Right kidney (tissue), 9 donors: ENCODE measurements at places on chromosomes 7 and 10.

GRCh38 chr10:45375716-45376231 lies 1.8 kb downstream of the ALOX5 start:
- no peak for DNase-seq

- DNase-seq, result no peak
Observed at GRCh38 chr7:77727936-77728701, 31.9 kb downstream of the RSBN1L start.

GRCh38 chr10:5404208-5405041 lies at the start of gene TUBAL3:
TSS of gene TUBAL3 (minus strand) at chr10:5404828. CDS start at chr10:5404792, 36 bp downstream.
- no peak for DNase-seq

DNA sequence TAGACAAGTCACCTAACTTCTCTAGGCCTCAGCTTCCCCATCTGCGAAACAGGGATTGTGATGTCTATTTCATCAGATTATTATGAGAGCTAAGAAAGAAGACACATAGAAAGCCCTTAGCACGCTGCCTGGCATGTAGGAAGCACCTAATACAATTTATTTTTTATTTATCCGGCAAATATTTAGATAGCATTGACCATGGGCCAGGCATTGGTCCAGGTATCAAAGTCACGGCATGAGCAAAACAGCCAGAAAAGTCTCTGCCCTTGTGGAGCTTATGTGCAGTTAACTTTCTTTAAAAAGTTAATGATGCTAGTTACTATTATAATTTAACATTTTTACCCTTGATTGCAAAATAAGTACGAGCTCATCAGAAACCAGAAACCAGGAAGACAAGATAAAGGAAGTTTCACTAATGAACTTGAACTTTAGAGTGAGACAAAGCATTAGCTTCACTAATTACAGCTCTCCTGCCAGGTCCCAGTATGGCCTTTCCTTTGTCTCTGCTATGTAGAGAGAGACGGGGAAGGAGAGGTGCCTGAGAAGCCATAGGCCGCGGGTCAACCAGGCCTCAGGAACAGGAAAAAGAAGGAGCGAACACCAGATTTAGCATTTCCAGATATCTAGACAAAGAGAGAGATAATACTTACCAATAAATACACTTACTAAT lies 139.5 kb upstream of the ADAM12 start:
- no peak for DNase-seq

DNA sequence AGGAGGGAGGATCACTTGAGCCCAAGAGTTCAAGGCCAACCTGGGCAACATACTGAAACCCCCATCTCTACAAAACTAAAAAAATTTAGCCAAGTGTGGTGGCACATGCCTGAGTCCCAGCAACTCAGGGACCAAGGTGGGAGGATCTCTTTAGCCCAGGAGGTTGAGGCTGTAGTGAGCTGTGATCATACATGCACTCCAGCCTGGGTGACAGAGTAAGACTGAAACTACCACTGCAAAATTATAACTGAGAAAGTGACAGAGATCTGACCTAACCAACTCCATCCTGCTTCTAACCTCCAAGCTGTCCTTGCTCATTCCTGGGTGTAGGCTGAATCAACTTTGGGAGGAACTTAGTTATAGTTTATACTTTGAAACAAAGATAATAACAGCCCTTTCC lies 59.4 kb downstream of the HTR7 start:
- DNase-seq, result no peak

DNA sequence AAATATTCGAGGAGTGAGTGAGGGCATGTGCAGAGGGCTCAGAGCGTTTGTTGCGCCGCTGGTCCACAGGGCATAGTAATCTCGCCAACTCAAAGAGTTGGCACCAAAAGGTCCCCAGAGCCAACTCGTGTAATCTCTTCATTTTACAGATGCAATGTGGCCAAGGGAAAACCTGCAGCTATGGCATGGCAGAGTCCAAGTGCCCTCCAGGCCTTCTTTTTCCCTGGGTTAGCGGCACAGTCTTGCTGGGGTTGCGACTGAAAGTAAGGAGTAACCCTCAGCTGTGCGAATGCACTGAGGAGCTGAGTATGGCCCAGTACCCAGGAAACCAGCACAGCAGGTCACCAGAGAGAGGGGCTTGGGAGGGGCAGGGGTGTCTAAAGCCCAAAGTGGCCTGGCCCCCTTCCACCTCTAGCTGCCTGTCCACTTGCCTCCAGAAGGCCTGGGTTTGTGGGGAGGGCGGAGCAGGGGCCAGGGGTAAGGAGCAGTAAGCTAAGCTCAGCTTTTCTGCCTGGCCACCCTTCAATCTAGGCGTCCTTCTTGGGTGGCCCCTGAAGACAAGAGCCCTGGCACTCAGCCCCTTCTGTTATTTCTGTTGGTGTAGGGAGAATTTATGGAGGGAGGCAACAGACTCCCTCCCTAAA lies 3.3 kb upstream of the GAD2 start:
- DNase-seq, result no peak

DNA sequence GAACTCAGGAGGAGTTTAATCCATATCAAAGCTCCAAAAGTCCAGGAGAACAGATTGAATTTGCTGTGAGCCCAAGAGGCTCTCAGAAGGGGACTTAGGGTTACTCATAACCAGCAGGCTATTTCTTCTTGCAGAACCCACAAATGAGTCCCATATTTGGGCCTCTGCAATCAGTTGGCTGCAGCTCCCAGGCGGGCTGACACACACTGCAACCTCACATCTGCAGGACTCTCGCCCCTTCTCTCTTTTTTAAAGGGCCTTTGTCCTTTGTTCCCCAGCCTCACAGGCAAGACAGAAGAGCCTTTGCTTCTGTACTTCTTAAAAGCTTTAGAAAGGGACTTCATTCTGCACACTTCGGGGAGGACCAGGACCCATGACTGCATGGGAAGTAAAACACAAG lies 26.7 kb downstream of the CREB3L2 start:
- no peak for DNase-seq

DNA sequence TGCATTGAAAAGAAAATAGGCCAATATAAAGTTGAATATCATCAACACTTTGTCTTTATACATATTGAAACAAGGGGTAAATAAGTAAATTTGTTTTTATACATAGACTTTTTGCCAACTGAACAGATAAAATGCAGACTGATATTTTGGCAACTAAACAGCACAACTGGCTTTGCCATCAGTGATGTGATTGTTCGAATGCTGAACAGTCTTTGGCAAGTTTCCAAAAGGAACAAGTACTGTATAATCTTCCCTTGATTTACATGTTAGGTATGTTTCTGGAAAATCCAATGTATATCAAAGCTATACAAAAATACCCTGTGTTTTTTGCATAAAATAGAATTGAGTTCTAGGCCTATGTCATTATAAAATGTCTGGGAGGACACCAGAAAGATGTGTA lies 18.2 kb upstream of the ANKRD1 start:
- no peak for DNase-seq

DNA sequence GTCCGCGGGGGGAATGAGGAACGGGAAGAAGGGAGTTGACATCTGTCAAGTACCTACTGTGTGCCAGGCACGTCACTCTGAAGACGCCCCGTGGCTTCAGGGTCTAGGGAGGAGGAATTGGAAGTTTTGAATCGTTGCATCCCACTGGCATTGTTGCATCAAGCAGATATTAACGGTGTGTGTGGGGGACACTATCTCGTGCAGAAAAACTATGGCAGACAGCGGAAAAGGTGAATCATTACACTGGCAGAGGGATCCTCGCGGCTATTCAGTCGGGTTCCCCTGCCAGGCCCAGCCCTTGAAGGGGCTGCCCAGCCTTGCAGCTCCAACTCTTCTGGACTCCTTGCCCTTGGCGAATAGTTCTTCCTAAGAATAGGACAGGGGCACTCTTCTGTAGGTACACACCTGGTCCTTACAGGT lies 1.0 kb upstream of the KIAA1549 start:
- DNase-seq, result no peak

DNA sequence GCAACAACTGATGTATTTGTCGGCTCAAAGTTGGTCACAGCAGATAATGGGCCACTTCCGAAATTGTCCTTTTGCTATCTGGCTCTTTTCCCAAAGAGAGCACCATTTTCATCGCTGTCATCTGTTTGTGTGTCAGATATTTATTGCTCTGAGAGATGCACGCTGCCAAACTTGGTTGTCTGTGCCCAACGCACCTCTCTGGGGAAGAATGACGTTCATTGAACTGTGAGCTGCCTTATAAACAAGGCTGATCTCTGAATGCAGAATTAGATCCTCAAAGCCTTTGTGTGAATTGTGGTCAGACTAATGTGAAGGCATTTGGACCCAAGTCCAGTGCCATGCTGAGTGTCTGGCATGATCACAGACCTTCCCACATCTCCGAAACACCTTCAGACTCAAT lies 174.7 kb upstream of the LYZL1 start:
- no peak for DNase-seq

DNA sequence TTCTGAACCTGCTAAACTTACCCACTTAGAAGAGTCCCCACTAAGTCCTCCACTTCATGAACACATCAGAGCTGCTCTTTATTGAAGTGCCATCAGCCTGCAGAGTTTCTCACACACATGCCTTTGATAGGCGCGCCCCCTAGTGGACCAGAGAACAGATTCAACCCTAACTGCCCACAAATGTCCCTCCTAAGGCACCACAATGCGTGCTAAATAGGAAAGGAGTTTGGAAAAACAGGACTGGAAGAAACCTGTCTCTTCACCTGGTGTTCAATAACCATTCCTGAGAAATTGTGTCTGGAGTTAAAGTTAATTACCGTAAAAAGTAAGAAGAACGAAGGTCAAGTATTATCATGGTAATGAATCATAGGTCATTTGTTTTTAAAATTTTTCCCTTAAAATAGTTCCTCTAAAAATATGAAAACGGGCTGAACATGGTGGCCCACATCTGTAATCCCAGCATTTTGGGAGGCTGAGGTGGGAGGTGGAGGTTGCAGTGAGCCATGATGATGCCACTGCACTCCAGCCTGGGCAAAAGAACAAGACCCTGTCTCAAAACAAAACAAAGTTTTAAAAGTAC lies 249.7 kb downstream of the ELMO1 start:
- DNase-seq, result no peak

- DNase-seq, result peak; percentile 37
Observed at GRCh38 chr10:75432763-75433162, 1.3 kb downstream of the LRMDA start.

GRCh38 chr7:351256-351655 lies 61.3 kb downstream of the FOXL3 start:
- DNase-seq, result peak; percentile 2

GRCh38 chr7:112010994-112011393 lies 195.2 kb downstream of the DOCK4 start:
- DNase-seq, result no peak

DNA sequence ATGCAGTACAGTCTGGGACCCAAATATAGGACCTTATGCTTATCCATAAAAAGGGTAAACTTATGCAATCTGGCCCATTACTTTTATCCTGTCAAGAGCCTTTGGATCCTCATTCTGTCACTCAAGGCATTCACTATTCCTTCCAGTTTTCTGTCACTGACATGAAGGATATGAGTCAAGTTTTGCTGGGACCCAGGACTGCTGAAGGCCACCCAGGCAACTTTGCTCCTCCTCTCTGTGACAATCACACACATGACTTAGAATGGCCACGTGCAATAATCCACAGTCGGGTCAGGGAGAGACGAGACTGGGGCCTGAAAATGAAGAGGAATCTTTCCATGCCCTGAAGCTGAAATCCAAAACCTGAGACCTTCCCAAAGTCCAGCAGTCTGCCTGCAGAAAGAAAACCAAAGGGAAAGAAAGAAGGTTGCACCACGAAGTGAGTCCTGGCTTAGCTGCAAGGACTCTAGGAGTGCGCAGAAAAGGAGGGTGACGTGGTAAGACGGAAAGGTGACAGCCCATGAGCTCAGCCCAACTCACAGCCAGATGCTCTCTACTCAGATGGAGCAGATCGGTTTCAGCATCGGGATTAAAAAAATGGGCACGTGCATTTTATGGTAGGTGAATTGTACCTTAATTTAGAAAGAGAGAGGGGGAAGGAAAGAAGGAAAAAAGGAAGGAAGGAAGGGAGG lies 67.2 kb downstream of the VOPP1 start:
- no peak for DNase-seq

- DNase-seq, result no peak
Observed at GRCh38 chr7:51249187-51249945, 67.2 kb downstream of the COBL start.

- DNase-seq, result no peak
Observed at GRCh38 chr7:24192691-24193090, 91.3 kb upstream of the NPY start.

DNA sequence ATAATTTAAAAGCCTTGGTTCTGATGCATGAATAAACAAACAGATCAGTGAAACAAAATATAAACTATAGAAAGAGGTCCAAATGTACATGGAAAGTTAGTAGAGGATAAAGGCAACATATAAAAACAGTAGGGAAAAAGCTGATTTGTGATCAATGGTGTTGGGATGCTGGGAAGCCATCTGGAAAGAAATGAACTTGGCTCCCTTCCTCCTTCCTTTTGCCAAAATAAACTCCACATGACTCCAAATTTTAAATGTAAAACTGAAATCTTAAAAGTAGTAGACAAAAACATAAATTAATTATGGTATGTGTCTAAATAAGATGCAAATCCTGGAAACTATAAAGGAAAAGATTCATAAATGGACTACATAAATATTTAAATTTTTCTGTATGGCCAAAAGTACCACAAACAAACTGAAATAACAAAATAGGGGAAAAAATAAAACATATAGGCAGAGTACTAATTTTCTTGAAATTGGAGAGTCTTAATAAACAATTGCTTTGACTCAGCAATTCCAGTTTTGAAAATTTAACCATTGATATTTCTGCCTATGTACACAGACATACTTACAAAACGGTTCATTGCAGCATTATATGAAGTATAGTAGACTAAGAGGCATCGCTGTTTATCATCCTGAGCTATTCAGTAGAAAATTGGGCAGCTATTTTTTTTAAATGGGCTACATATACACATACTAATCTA lies 77.0 kb upstream of the TRIM24 start:
- no peak for DNase-seq

GRCh38 chr10:90977855-90978486 lies 57.1 kb upstream of the ANKRD1 start:
- no peak for DNase-seq

GRCh38 chr10:121362026-121362425 lies 236.2 kb downstream of the FGFR2 start:
- DNase-seq, result no peak

DNA sequence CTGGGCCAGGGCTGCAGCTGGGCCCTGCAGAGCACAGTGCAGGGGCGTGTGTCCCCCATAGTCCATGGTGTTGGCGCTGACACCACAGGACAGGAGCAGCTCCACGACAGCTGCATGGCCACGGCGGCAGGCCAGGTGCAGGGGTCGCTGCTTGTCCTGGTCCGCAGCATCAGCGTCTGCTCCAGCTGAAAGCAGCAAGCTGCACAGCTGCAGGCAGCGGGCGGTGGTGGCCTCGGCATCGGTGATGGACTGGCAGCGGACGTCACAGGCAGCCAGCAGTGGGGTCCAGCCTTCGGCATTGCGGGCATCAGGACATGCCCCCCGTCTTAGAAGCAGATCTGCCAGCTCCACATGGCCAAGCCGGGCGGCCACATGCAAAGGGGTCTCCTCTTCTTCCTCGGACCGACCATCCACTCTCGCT lies 6.0 kb downstream of the ASB10 start:
- no peak for DNase-seq

DNA sequence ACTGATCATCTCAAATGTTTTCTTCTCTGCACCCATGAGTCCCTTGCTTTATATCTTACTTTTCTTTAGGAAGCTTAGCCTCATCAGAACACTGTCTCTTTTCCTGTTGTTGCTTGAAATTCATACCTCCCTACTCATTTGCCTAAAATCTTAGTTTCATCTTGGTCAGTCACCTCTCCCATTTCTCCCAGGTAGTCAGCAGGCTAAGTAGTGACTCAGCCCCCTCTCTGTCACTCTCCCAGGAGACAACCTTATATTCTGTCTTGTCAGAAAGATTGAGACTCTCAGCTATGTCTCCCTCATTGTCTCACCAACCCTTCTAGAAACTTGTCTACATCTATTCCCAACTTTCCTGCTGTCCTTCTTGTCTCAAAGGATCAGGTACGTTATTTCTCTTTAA lies 280.9 kb downstream of the BBS9 start:
- DNase-seq, result no peak
